Skeletal muscle cell (primary cell): ENCODE measurements at places on chromosomes 1 and 21.

DNA sequence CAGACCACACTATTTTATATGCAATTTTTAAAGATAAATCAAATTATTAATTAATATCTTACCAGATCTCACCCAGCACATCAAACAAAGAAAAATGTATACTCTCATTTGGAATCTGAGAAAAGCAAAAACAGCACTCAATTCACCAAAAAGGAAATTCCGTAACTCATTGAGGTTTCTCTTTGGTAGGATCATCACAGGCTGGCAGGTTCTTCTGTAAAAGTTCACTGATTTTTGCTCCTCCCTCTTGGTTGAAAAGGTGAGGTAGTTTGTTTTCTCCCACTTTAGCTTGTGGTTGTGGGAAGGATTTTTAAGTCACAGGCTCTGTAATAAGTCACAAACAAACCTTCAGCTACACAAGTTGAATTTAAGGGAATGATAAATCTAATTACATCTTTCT lies at the start of gene LIPI:
LIPI (minus strand) TSS at position 218 of the 400 bp plus-strand sequence; CDS start at position 108, 110 bp downstream.
- DNase-seq: no peak

DNA sequence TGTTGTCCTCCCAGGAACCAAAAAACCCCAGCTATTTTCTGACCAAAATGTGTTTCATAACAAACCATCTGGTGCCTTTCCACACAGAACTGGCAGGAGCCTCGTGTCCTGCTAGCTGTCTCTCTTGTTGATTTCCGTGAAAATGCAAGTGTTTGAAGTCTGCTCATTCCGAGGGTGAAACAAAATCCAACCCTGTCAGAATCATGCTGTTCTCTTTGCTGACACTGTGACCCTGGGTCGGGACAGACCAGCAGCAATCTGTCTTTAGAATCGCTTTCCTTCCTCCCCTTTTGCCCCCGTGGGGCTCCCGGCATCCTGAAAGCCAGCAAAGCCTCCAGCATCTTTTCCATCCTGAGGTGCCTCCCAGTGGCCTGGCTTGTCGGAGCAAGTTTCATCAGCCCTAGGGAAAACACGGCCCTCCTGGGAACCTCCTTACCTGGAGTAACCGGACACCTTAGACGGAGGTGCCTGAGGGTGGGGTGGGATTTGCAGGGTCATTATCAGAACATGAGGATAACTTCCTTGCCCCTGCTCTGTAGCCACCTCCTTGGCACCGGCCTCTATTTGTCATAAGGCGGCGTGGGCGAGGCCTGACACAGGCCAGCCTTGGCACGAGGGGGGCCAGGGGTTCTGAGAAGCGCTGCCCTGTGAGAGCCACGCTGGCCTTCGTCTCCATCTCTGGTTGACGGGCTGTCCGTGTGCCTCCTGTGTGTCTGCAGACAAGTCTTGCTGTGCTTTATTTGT lies 24.9 kb downstream of the LDLRAP1 start:
- no peak for DNase-seq

- no peak for DNase-seq
Observed at GRCh38 chr21:14526836-14527695, 19.0 kb downstream of the SAMSN1 start.

DNA sequence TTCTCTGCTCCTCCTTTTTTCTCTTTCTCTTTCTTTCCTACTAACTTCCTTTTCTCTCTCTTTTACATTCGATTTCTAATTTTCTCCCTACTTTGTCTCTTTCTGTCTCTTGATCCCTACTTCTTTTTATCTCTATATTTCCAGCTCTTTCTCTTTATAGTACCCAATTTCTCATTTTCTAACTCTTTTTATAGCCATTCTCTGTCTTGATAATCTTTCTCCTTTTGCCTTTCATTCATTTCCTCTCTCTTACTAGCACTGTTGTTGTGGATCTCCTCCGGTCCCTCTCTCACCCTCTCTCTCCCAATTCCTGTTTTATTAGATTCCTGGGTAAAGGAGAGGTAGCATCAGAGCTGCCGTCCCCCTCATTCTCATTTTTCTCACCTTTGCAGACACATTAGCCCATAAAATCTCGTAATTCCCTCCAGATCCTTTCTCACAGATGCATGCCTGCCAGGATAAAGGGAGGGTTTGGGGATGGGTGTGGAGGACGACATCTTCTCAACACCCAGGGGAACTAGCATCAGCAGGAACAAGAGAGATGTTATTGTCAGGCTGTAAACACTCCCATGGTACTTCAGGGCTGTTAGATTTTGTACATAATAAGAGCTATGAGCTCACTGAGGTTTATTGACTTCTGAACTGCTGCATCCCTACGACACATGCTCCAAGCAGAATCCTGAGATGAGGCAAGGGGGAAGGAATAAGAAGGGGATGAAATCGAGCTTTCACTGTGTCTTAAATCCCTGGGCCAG lies 159.0 kb upstream of the GALNT2 start:
- no peak for DNase-seq

- DNase-seq: no peak
Observed at GRCh38 chr1:154884869-154885701, 15.0 kb upstream of the KCNN3 start.

DNA sequence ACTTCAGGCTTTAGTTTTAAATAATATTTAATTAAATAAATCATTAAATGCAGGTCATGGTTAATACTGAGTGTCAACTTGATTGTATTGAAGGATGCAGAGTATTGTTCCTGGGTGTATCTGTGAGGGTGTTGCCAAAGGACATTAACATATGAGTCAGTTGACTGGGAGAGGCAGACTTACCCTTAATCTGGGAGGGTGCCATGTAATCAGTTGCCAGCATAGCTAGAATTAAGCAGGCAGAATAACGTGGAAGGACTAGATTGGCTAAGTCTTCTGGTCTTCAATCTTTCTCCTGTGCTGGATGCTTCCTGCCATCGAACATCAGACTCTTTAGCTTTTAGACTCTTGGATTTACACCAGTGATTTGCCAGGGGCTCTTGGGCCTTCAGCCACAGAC lies 85.3 kb downstream of the MAP3K21 start:
- DNase-seq: no peak

- DNase-seq: no peak
Observed at GRCh38 chr21:45827302-45827692, 154.3 kb upstream of the COL6A1 start.

DNA sequence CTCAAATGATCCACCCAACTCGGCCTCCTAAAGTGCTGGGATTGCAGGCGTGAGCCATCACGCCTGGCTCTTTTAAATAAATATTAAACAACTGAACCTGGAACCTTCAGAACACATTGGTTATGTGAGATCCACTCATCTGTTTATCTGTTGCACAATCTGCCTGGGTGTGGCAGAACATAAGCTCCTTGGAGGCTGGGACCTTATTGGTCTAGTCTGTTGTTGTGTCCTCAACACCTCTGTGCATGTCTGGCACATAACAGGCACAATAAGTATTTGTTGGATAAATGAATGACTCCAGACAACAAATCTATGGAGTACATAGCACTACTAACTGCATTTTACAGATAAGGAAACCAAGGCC lies 4.1 kb upstream of the NBL1 start:
- no peak for DNase-seq

- DNase-seq: no peak
Observed at GRCh38 chr1:96997717-96998116, 276.1 kb downstream of the PTBP2 start.

GRCh38 chr1:4115191-4115900 lies 215.3 kb upstream of the C1orf174 start:
- DNase-seq: no peak

GRCh38 chr1:201145132-201145531 lies 9.1 kb downstream of the TMEM9 start:
- DNase-seq: no peak

DNA sequence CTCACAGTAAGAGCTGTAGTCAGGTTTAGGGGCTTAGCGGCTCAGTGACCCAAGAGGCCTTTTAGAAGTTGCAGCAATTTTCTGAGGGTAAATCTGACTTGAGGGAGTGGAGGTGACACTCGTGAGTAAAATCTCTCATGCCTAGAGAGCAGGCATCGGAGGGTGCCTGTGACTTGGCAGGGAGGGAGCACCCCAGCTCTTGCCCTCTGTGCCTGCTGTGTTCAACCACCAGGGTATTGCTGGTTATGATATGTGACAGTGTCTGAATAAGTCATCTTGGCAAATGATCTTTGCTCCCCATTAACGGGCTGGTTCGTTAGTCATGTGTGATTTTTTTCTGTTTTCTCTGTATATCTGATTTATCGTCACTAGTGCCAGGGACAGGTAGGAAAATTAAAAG lies 5.9 kb downstream of the MAN1C1 start:
- DNase-seq: no peak

DNA sequence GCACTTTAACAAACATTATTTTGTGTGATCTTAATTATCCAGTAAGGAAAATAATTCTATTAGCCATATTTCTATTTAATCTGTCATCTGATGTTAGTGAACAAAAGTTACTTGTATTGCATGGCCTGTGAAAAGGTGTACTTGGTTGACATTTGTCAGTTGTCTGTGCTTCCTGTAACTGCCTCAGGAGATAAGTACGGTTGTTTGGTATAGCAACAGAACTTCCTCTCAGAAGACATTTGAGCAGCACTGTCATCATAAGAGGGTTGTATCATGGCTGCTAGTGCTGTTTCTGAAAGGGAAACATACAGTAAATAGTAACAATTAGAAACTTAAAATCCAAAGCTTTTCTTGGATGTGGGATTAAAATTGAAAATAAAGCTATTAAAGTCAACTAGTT lies 3.4 kb downstream of the BLZF1 start:
- no peak for DNase-seq

DNA sequence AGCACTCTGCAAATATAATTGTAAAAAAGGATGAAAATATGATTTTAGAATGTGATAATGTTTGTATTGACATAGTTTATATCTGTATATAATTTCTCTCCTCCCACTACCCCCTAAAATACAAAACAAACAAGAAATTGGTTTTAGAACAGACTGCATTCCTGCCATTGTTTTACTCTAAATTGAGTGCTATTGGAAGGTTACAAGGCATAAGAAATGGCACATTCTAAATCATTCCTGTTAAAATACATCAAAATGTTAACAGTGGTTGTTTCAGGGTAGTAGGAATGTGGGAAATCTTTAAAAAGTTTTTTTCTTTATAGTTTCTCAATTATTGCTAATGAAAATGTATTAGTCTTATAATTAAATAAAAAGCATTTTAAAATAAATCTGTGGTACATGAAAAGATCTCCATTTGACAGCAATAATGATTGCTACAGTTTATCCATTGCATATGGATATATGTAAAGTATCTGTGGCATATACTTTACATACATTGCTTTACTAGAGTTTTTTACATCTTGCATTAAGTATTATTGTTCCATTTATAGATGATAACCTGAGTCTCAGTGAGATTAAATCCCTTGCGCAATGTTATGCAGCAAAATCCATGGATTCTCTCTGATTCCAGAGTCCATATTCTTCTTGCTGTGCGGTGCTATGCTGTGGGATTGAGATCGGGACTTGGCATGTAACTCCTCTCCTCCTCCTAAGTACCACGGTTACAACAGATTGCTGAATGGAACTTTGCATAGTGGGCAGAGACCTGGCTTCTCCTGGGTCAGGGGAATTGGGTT lies 319.8 kb downstream of the LMO4 start:
- DNase-seq: no peak

DNA sequence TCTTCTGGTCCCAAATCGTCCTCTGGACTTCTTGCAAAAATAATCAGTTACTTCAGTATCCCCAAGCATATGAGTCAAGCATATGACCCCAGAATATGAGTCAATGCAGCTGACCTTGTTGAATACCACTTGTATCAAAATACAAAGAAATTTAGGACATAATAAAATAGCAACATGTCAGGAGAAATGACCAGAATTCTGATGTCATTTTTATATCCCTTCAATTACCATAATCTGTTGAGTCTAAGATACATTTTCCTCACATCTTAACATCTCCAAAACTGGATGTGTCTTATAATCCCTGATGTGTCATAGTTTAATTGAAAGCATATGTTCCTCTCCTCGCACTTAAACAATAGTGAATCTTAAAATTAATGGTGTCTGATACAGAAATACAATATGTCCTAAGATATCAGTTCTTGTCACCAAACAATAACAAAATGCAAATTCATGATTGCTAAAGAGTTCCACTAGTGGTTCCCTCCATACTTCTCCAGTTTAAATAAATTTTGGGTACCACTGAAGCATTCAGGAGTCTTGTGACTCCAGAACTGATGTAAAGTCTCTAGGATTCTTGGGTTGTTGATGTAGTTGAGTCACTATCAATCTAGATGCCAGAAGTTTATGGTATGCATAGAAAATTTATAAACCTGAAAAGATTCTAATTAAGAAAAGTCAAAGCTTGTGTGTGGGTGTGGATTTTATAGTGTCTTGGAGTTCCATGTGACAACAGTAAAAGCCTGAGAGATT lies 41.8 kb downstream of the KIFAP3 start:
- DNase-seq: peak; percentile 18

DNA sequence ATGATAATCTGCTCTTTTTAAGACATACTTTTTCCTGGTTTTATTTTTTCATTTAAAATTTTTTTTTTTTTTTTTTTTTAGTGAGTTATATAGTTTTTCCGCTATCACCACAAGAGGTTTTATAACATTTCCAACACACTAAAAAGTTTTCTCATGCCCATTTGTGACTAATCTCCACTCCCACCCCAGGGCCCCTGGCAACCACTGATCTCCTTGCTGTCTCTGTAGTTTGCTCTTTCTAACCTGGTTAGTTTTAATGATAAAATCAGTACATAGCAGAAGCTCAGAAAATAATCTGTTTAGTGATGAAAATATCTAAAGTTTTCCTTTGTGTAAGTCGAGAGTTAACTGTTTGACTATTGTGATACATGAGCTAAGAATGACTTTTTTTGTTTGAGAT lies 41.8 kb downstream of the IARS2 start:
- DNase-seq: no peak

DNA sequence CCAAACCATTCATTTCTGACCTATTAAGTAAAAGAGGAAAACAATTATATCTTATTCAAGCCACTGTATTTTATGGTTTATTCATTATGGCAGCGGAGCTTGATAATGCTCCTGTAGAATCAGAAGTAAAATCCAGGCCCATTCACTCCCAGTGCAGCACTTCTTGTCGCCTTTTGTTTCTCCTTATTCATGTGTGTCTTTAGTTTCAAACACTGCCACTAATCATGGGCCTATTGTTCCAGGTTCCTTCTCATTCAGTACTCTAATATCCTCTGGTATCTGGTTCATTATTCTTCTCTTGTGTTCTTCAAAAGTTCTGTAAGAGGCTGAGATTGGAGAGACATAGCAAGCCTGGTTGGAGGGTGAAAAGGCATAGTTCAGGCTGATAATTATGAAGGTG lies 218.3 kb downstream of the LRRIQ3 start:
- DNase-seq: no peak

- DNase-seq: no peak
Observed at GRCh38 chr1:165234149-165234548, 122.4 kb downstream of the LMX1A start.

- no peak for DNase-seq
Observed at GRCh38 chr1:163271535-163271934, 50.2 kb upstream of the NUF2 start.

DNA sequence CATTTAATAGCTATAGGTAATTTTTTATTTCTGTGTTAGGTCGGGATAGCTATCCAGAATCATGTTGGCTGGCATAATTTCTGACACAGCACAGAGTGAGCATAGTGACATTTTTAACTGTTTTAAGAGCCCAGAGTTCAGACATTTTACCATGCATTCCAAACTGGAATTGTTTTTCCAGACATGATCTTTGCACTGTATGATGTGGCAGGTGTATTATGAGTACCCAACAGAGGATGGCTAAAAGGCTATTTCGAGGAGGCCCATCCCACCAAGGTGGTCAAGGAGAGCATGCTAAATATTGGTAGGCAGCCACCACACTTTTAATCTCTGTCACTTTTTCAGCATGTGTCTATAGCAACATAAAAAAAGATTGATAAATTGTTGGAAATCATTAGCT lies 137.3 kb upstream of the ST6GALNAC5 start:
- DNase-seq: no peak
